ENCODE measurements at places on chromosomes 2 and 18.

DNA sequence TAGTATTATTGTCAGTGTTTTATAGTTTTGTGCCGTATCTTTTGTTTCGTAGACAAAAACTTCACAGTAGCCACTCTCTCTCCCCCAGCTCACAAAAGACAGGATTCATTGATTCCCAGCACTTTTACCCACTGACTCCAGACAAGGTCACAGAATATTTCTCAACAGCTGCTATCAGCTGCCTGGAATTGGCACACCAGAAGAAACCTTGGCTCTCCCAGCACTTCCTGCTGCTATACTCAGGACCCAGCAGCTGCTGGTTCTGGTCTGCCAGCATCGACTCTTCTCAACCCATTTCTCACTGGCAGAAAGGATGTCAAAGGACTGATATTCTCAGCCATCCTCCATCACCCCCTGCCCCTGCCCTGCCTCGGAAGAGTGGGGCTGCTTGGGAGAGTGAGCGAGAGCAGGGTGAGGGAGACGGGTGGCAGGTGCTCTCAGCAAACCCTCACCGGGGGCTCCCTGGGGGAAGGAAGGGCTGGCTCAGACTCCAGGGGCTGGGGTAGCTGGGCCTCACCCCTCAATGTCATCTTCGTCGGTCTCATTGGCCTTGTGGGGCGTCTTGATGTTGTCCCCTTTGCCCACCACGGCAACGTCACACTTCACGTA lies 6.1 kb upstream of the OTOF start:
- DNase-seq, result no peak

- DNase-seq, result no peak
Observed at GRCh38 chr2:30684516-30684915, 122.7 kb downstream of the CAPN13 start.

DNA sequence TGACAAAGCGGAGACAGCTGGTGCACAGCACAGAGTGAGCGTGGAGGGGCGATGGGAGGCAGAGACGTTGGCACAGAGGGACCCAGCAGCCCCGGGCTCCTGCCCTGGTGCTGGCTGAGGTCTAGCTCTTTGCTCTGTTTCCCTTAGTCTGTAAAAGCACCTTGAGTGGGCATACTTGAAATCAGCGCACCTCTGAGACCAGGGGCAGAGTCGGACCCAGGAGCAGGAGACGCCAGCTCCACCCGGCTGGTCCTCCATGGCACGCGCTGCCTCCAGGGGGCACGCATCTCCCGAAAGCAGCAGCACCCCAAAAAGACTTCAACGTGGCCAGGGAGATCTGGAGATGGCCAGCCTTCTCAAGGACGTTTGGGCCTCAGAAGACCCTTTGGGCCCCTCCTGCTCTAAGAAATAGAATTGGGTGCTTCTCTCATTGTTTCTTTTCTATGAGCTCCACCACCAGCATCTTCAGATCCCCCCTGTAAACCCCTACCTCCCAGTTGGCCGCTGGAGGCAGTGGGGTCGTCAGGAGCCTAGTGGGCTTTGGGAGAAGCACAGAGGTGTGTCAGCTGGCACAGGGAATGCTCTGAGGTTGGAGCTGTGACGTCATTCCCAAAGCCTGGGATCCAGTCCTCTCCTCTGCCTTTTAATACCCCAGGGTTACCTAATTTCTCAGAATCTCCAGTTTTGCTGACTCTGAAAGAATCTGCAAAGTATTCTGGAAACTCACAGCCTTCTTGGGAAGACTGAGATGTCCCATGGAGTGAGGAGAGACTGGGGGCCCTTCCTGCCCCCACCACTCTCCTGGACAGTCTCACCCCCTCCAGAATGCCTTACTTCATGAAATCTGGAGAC lies 58.9 kb downstream of the CIB4 start:
- DNase-seq, result no peak

DNA sequence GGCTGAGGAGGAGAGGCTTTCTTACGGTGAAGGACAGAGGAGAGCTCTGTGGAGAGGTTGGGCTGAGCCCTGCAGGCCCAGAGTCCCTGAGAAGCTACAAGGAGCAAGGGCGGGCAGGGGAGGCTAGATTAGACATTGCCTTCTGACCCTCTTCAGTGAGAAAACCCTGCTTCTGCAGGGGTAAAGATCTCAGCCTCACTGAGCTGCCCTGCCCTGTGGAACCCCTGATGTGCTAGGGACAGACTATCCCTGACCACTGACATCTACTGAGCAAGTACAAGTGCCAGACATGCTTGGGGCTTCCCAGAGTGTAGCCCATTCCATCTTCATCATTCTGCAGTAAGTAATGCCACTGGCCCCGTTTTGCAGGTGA lies 111.5 kb downstream of the CYP26B1 start:
- DNase-seq, result no peak

GRCh38 chr18:48321121-48321520 lies 88.1 kb downstream of the ZBTB7C start:
- DNase-seq, result no peak

DNA sequence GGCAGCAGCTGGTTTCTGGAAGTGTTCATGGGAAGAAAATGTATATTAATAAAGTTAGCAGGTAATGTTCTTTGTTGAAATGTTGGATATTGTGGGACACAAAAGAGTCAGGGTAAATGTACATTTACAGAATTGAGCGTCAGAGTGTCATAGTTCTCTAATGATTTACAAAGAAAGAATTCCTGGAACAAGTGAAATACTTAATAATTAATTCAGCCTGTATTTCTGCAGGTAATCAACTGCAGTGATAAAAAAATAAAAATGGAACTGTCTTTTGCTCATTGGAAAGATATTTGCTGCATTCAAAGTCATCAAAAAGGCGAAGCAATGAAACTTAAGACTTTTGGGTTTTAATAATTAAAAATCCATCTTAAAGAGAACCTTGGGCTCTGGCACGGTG lies 27.4 kb upstream of the PTH2R start:
- DNase-seq, result no peak

DNA sequence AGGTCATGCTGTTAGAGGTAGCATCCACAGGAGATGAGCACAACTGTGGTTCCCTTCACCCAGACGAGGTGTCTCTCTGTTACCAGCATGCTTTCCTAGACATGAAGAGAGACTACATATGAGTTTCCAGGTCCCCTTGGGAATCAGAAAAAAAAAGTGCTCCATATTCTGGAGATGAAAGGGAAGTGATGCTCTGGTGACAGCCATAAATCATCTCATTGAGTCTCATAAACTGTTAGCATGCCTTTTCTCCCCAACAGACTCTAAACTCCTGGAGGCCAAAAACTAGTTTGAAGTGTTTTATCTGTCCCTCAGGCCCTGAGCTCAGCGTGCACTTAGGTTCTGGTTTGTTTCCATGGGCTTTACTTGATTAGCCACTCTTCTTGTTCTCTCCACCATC lies 124.6 kb upstream of the CREB1 start:
- no peak for DNase-seq

DNA sequence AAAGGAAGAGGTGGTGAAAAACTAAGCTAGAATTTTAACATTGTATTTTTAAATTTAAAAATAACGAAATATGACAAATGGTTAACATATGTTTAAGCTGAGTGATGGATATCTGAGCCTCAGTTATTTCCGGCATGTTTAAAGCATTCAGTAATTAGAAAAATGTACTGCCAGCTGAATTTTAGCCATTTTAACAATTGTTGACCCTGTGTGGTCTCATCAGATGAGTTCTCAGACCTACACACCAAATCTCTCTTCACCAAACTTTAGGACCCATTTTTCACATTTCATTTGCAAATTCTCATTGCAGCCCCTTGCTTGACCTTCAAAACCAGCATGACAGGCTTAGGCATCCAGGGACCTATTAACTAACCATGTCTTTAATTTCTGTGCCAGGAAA lies 91.5 kb upstream of the RGPD4 start:
- no peak for DNase-seq
